ENCODE measurements at places on chromosomes 16 and 17.

DNA sequence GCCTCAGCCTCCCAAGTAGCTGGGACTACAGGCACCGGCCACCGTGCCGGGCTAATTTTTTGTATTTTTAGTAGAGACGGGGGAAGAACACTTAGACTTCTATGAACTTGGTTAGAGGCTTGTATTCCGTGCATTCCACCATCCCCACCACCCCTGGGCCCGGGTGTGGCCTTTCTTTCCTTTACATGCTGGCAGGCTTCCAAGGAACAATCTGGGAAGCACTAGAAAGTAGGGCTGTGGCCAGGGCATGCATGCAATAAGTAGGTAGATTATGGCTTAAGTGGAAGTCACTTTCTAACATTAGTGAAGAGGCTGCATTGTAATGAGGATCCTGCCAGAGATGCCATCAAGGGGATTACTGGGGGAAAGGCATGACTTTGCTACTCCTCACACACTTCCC, 171.6 kb downstream of the SHISA6 start:
- no peak for DNase-seq

DNA sequence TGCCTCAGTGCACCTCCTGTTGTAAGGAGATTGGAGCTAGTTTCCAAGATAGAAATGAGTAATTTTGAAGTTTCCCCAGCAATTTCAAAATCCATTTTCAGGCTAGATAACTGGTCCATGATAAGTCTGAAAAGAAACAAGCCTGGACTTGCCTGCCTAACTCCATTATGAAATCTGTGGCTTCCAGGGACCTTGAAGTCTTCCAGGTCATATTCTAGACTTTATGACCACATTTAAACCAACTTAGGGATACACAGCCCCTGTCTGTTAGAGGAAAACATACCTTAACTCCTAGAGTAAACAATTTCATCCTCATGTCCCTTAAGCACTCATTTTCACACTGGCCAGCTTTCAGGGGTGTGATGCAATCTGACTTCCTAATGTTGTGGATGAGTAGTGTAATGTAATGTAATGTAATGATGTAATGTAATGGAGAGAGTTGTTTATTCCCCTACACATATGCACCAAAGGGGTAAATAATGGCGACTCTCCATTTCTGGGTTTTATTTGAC, 96.7 kb upstream of the FAM20A start:
- no peak for DNase-seq

DNA sequence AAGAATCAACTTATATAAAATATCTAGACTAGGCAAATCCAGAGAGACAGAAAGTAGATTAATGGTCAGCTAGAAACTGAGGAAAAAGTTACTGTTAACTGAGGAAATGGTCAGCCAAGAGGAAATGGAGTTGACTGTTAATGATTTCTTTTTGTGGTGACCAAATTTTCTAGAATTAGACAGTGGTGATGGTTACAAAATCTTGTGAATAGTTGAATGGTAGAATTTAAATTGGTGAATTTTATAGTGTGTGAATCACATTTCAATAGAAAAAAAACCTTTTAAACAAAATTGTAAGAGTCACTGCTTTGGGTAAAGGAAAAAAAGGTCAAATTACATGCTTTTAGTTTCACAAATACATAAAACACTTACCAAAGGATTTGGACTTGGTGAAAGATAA, 30.0 kb downstream of the APPBP2 start:
- no peak for DNase-seq

GRCh38 chr17:59423903-59424302, 92.4 kb downstream of the YPEL2 start:
- DNase-seq: no peak

GRCh38 chr17:27009087-27009486, 284.8 kb upstream of the WSB1 start:
- DNase-seq: no peak

DNA sequence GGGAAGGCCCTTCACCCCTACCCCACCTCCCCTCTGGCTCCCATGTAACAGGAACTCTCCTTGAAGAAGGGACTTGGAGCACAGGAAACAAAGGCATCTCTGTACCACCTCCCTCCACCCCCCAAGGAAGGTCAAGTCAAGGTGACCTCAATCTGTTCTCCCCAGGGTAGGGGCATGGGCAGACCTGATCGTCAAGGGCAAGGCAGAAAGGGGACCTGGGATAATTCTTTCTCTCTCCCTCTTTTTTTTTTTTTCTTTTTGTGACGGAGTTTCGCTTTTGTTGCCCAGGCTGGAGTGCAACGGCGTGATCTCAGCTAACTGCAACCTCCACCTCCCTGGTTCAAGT, 4.3 kb upstream of the STAT5A start:
- DNase-seq: no peak

- no peak for DNase-seq
Observed at GRCh38 chr17:52660692-52661091, 502.2 kb upstream of the CA10 start.

- no peak for DNase-seq
Observed at GRCh38 chr17:10628756-10629155, 28.4 kb downstream of the MYH3 start.

DNA sequence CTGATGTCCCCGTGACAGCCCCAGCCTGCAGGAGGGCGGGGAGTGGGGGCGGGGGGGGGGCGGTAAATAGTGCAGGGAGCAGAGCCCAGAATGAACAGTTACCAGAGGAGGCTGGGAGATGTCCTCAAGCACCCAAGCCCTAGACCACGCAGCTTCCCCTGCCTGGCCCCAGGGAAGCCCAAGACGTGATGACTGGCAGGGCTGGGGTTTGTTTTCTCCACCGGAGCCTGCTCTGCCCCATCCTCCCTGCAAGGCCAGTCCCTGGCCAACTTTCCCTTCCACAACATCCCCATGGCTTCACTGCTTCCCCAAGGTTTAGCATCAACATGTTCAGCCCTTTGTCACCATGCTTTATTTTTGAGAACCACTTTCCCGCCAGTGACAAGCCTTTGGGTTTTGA, 1.4 kb upstream of the BEAN1 start:
- DNase-seq: no peak

DNA sequence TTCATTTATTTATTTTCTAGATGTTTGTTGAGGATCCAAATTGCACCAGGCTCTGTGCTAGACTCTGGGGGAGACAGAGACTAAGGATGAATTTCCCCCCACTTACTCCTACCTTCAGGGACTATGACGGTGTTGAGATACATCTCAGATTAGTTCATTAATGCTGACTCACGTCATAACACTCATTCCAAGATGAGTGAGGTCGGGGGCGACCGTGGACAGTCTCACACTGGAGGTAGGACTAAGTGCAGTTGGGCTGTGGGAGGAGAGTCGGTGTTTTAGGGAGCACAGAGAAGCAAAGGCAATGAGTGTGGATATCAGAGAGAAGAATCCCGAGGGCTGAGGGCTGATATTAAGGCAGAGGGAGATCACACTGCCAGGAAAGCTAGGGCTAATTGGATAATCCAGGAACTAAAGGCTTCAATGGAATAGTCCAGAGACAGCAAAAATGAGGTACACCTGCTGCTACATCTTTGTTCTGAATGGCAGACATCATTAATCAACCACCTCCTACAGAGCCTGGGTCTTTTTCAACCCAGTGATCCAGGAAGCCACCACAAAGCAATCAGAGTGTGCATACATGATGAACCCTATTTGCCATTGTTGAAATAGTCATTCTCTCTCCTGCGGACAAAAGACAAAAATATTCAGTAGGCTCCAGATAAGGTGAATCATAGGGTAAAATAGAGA, 38.6 kb upstream of the CACNG4 start:
- no peak for DNase-seq

DNA sequence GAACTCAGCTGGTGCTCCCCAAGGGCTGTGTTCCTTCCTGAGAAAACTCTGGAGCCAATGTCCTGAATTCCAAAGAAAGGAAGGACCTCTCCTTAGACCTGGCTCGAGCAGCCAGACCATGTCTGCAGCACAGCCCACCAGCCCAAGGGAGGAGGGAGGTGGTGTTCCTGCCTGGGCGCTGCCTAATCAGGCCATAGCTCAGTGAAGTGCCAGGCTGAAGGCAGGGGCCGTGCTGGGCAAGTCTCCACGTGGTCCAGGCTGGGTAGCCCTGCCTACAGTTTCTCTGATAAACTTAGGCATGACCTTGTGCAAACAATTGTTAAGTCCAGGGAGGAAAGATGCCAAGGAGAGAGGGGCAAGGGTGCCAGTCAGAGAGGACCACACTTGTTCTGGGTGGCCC, 76.8 kb downstream of the MPRIP start:
- no peak for DNase-seq

- peak; percentile 69 for DNase-seq
Observed at GRCh38 chr16:85898521-85899442, at the start of gene IRF8. IRF8 (plus strand) TSS chr16:85899162; CDS start chr16:85903016, 3,854 bp downstream.

- no peak for DNase-seq
Observed at GRCh38 chr16:27458987-27459688, 57.2 kb downstream of the IL21R start.

DNA sequence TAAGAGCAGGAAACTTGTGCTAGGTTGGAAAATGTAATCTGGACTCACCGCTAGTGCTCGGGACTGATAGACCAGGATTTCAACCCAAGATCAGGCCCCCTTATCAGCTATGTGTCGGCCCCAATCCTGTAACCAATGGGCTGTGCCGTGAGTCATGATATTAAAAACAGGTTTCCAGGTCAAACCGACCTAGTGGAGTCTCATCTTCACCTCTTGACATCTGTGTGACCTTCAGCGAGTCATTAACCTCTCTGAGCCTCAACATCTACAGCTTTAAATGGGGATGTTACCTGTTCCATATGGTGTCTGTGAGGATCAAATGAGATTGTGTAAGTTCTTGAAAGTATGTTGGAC, 512 bp downstream of the PMM2 start:
- no peak for DNase-seq

GRCh38 chr16:68244903-68245853, at the start of gene PLA2G15:
PLA2G15 (plus strand) TSS chr16:68245373; CDS start chr16:68245427, 54 bp downstream.
- DNase-seq: peak; percentile 78

- DNase-seq: no peak
Observed at GRCh38 chr16:82761858-82762257, 135.1 kb downstream of the CDH13 start.

- peak; percentile 42 for DNase-seq
Observed at GRCh38 chr16:20410121-20410723, 888 bp downstream of the ACSM5 start.

GRCh38 chr16:66387817-66388332, 21.4 kb downstream of the CDH5 start:
- DNase-seq: no peak

DNA sequence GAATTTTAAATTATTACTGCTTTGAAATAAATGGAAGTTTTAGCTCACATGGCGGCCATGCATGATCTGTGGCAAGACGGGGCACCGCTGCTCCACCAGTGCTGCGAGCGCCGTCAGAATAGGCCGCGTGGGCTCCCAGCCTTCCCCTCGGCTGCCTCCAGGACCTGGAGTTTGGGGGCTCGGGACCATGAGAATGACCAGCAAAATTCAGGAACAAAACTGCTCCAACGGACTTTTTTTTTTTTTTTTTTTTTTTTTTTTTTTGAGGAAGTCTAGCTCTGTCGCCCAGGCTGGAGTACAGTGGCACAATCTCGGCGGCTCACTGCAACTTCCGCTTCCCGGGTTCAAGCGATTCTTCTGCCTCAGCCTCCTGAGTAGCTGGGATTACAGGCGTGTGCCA, 38.3 kb upstream of the AKAP1 start:
- no peak for DNase-seq

GRCh38 chr16:11384956-11385586, 39.8 kb downstream of the RMI2 start:
- DNase-seq: no peak

GRCh38 chr16:89094252-89094879, 714 bp downstream of the ACSF3 start:
- DNase-seq: no peak

GRCh38 chr17:43456661-43457361, 27.0 kb upstream of the DHX8 start:
- no peak for DNase-seq

- DNase-seq: no peak
Observed at GRCh38 chr16:83933885-83934683, 19.0 kb upstream of the OSGIN1 start.

DNA sequence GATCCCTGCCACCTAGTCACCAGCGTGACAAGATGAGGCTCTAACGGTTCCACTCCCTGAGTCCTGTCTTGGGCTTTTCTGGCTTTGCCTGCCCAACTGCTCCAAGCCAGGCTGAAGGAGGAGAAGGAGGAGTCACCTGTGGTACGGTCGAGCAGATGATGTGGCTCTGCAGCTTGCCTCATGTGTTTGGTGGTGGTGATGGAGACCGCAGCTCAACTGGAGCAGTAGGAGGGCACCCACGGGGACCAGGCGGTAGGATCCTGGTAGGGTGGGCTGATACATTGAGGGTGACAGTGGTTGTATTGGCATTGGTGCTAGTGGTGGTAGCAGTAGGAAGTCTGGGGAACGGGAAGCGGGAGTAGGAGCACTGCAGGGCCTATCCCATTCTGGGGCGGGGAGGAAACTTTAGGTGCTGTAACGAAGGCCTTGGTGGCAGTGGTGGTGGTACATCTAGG, 202.8 kb upstream of the WSB1 start:
- no peak for DNase-seq

- DNase-seq: no peak
Observed at GRCh38 chr16:23729503-23730424, 16.7 kb upstream of the ERN2 start.

DNA sequence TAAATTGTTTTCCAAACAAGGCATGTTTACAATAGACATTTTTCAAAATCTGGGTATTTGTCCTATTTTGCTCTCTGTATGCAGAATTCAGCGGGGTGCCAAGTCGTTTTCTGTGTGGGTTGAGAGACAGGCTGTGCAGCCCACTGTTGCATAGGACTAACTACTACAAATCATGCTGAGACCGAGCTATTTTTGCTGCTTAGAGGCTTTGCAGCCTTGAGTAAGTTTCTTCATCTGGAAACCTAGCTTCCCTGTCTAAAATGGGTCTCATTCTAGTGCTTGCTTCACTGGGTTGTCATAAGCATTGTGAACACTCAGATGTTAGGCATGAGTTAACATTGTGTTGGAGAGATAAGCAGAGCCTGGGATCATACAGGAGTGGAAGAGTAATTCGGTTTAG, 1.3 kb downstream of the PRPSAP2 start:
- no peak for DNase-seq

Data from GM12864 (cell line).